ENCODE measurements at places on chromosomes 4 and X. TPM values are rescaled to one million over a fixed set of nuclear protein-coding genes. Genes with fewer than 3 reads are reported as not detected.
A peak's percentile ranks its signal among the peaks of the same experiment; 100 is the strongest.

PLXNB3 gene
- 4.2 TPM for total RNA-seq

- no peak for DNase-seq
Observed at GRCh38 chr4:61994036-61994435, 793.9 kb downstream of the ADGRL3 start.

GRCh38 chrX:20409991-20410390 is 143.3 kb upstream of the RPS6KA3 start:
- DNase-seq, result no peak

GRCh38 chrX:8815460-8816065 is 14.4 kb upstream of the FAM9A start:
- DNase-seq, result no peak

DNA sequence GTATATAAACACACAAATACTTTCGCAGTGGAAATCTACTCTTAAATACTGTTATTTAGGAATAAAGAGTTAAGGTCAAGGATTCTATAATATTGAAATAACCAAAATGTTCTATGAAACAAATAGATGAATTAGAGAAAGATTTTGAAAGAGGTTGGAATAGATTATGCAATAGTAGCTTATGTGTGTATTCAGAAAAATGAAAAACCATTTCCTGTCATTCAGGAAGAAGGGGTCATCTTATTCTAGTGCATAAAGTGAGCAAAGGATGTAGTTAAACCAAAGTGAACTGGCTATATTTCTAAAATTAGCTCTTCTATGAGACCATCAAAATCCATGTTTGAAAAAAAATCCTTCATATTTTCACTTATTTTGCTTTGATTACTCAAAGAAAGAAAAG is 30.0 kb upstream of the MYOZ2 start:
- DNase-seq, result no peak

USP26 gene
- 0.11 TPM for total RNA-seq

DNA sequence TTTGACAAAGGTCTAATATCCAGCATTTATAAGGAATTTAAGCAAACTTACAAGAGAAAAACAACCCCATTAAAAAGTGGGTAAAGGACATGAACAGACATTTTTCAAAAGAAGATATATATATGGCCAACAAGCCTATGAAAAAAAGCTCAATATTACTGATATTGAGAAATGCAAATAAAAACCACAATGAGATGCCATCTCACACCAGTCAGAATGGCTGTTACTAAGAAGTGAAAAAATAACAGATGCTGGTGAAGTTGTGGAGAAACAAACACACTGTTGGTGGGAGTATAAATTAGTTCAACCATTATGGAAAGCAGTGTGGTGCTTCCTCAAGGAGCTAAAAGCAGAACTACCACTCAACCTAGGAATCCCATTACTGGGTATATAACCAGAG is 91.6 kb upstream of the EFHC2 start:
- no peak for DNase-seq

GRCh38 chrX:77014377-77015372 is 432.5 kb upstream of the FGF16 start:
- peak; percentile 19 for DNase-seq

- peak; percentile 24 for DNase-seq
Observed at GRCh38 chr4:20760053-20760452, 59.8 kb downstream of the PACRGL start.
